ENCODE measurements at places on chromosomes 2 and 18. TPM values are rescaled to one million over a fixed set of nuclear protein-coding genes. Genes with fewer than 3 reads are reported as not detected.

- no peaks in the 10 kb centered on the region for H3K36me3 ChIP-seq
- no peaks in the 10 kb centered on the region for H3K4me1 ChIP-seq
- H3K4me3 ChIP-seq = no peak overlapping the region
- no peak for DNase-seq
- H3K27ac ChIP-seq = no peak overlapping the region
- H3K27me3 ChIP-seq = no peaks in the 10 kb centered on the region
These were observed 67.4 kb downstream of the PLA2R1 start for GRCh38 chr2:159995038-159995437.

- peak; percentile 12 for DNase-seq
- H3K4me3 ChIP-seq = no peak overlapping the region
- no peaks in the 10 kb centered on the region for H3K27me3 ChIP-seq
- no peaks in the 10 kb centered on the region for H3K4me1 ChIP-seq
- no peaks in the 10 kb centered on the region for H3K36me3 ChIP-seq
These were observed 276.0 kb downstream of the NCKAP5 start for GRCh38 chr2:133292259-133292658.

GRCh38 chr18:74861154-74861553 lies 263.5 kb downstream of the ZNF407 start:
- no peaks in the 10 kb centered on the region for H3K36me3 ChIP-seq
- H3K27me3 ChIP-seq = no peaks in the 10 kb centered on the region
- no peak overlapping the region for H3K27ac ChIP-seq
- no peak for DNase-seq
- H3K4me1 ChIP-seq = no peaks in the 10 kb centered on the region

GRCh38 chr18:3266062-3266608 lies 4.2 kb downstream of the MYL12B start:
- no peaks in the 10 kb centered on the region for H3K36me3 ChIP-seq
- DNase-seq = no peak
- H3K4me3 ChIP-seq = peak overlapping the region; percentile 10
- H3K4me1 ChIP-seq = no peaks in the 10 kb centered on the region

DNA sequence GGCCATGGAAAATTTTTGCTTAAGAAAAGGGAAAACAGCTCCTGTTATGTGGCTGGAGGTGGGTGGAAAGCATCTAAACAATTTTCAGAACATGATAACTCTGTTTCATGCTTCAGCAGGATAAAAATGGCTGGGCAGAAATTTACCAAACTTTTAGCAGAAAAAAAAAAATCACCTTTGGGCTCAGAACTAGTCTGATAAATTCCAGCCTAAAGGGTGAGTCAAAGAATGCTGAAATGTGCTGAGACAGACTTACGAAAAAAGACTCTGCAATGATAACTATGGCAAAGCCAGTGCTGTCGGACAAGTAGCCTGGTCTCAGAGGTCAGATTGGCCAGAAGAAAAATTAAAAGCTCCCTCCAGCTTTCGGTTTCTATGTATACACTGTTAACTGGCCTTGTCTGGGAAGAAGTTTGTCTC lies 123.6 kb downstream of the LRATD1 start:
- no peaks in the 10 kb centered on the region for H3K4me1 ChIP-seq
- H3K36me3 ChIP-seq = no peaks in the 10 kb centered on the region
- no peak overlapping the region for H3K4me3 ChIP-seq
- no peak overlapping the region for H3K27ac ChIP-seq
- H3K27me3 ChIP-seq = peaks cover 3% of the 10 kb centered on the region
- no peak for DNase-seq

GRCh38 chr18:63869851-63870250 lies 17.7 kb upstream of the SERPINB2 start:
- H3K27ac ChIP-seq = no peak overlapping the region
- H3K4me3 ChIP-seq = no peak overlapping the region
- H3K4me1 ChIP-seq = no peaks in the 10 kb centered on the region
- no peaks in the 10 kb centered on the region for H3K27me3 ChIP-seq
- no peaks in the 10 kb centered on the region for H3K36me3 ChIP-seq

DNA sequence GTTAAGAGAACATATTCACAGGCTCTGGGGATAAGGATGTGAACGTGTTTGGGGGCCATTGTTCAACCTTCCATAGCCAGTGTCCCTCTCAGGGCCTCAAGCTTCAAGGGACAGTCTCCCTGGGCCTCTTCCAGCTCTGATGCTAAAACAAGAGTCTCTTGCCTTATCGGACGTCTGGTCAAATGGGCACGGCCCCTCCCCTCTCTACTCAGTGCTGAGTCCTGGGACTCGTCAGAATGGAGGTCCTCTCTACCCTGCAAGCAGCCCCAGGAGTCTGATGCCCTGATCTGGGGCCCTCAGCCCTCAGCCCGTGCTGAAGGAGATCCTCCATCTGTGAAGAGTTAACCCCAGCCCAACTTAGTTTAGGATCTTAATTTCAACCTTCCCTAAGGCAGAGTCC lies 198.2 kb downstream of the ZFP36L2 start:
- peaks cover 15% of the 10 kb centered on the region for H3K4me1 ChIP-seq
- no peak overlapping the region for H3K4me3 ChIP-seq

GRCh38 chr2:171432969-171433762 lies 624 bp downstream of the METTL8 start:
- peaks cover 2% of the 10 kb centered on the region for H3K36me3 ChIP-seq
- no peaks in the 10 kb centered on the region for H3K4me1 ChIP-seq
- H3K27ac ChIP-seq = peak overlapping the region; percentile 93
- DNase-seq = no peak

GRCh38 chr2:55175254-55176093 lies 56.6 kb downstream of the CLHC1 start:
- no peak overlapping the region for H3K27ac ChIP-seq
- H3K36me3 ChIP-seq = no peaks in the 10 kb centered on the region
- no peaks in the 10 kb centered on the region for H3K27me3 ChIP-seq
- peak; percentile 50 for DNase-seq
- H3K4me1 ChIP-seq = peaks cover 2% of the 10 kb centered on the region

DNA sequence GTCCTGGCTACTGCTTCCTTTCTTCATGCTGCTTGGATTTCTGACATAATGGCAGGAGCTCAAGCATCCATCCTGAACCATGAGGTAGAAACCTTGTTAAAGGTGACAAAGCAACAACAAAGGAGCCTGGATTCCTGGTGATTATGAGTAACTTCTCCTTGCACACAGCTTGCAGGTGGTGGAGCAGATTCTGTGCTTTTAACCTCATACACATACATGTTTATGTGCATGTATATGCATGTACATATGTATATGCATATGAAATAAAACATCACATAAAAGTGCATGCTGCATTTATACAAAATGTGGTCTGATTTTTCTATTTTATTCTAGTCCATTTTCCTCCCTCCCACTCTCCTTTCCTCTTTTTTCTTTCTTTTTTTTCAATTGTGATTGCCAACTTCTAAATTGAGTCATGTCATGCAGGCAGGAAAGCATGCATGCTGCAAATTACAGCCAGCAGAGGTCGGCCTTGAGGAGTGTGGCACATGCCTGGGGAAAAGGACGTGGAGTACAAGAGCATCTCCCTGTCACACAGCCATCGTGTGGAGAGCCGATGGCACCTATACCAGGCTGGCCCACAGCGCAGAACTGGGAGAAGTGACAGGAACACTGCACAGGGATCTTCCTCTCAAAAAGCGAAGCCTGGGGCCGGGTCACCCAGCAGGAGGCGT lies 17.9 kb downstream of the LCT start:
- no peaks in the 10 kb centered on the region for H3K27me3 ChIP-seq
- DNase-seq = no peak
- no peaks in the 10 kb centered on the region for H3K36me3 ChIP-seq
- H3K27ac ChIP-seq = no peak overlapping the region

GRCh38 chr2:160207804-160208654 lies 8.0 kb upstream of the ITGB6 start:
- no peak for DNase-seq
- H3K27me3 ChIP-seq = no peaks in the 10 kb centered on the region
- H3K4me1 ChIP-seq = peaks cover 10% of the 10 kb centered on the region
- peak overlapping the region; percentile 81 for H3K27ac ChIP-seq

- no peak overlapping the region for H3K4me3 ChIP-seq
- peak; percentile 64 for DNase-seq
- no peaks in the 10 kb centered on the region for H3K4me1 ChIP-seq
- H3K27me3 ChIP-seq = no peaks in the 10 kb centered on the region
These were observed 61.7 kb downstream of the CTIF start for GRCh38 chr18:48600456-48601090.

DNA sequence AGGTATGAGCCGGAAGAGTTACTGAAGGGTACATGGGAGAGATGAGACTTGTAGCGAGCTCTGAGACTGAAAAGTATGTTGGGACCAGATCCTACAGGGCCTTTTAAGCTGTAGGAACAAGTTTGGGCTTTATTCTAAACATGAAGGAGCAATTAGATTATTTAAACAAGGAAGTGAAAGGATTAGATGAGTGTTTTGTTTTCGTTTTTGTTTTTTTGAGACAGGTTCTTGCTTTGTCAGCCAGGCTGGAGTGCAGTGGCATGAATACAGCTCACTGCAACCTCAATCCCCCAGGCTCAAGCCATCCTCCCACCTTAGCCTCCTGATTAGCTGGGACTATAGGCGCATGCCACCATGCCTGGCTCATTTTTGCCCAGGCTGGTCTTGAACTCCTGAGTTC lies 110.7 kb downstream of the C1D start:
- H3K27me3 ChIP-seq = no peaks in the 10 kb centered on the region
- no peaks in the 10 kb centered on the region for H3K4me1 ChIP-seq
- no peak for DNase-seq
- H3K4me3 ChIP-seq = no peak overlapping the region

- H3K27me3 ChIP-seq = no peaks in the 10 kb centered on the region
- no peaks in the 10 kb centered on the region for H3K4me1 ChIP-seq
- H3K27ac ChIP-seq = no peak overlapping the region
- no peaks in the 10 kb centered on the region for H3K36me3 ChIP-seq
- no peak overlapping the region for H3K4me3 ChIP-seq
These were observed 169.4 kb downstream of the FSHR start for GRCh38 chr2:48984922-48985321.

DNA sequence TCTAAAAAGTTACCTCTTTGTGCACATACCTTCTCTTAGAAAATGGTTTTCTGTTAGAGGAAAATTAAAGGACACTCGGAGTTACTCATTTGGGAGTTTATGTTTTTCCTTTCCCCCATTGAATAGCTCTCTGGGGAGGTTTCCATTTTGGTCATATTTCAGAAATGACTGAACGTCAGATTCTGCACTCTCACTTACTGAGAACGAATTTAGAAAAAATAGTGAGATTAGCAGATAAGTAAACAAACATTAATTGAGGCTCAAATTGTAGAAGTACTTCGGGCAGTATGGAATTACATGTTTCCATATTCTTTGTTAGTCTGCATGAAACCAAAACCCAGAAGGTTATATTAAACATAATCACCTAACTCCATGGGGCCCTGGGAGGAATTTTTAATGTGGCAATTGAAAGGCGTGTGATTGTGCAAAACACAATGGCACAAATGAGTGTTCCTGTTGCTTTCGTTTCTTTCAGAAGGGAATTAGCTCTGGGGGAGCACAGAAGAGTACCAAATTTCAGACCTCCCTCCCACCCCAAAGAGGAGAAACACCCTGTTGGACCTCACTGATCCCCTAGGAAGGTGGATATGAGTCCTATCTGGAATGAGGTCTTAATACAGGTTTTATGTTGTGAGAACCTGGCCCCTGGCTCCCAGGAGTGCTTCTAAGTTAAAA lies 212.3 kb downstream of the BCL2 start:
- no peaks in the 10 kb centered on the region for H3K4me1 ChIP-seq
- no peaks in the 10 kb centered on the region for H3K27me3 ChIP-seq
- H3K36me3 ChIP-seq = no peaks in the 10 kb centered on the region
- no peak overlapping the region for H3K27ac ChIP-seq
- no peak overlapping the region for H3K4me3 ChIP-seq
- no peak for DNase-seq

- DNase-seq = no peak
- no peak overlapping the region for H3K27ac ChIP-seq
- H3K4me1 ChIP-seq = no peaks in the 10 kb centered on the region
- no peak overlapping the region for H3K4me3 ChIP-seq
- no peaks in the 10 kb centered on the region for H3K27me3 ChIP-seq
- H3K36me3 ChIP-seq = no peaks in the 10 kb centered on the region
These were observed 40.4 kb upstream of the GPR155 start for GRCh38 chr2:174527101-174527721.

DNA sequence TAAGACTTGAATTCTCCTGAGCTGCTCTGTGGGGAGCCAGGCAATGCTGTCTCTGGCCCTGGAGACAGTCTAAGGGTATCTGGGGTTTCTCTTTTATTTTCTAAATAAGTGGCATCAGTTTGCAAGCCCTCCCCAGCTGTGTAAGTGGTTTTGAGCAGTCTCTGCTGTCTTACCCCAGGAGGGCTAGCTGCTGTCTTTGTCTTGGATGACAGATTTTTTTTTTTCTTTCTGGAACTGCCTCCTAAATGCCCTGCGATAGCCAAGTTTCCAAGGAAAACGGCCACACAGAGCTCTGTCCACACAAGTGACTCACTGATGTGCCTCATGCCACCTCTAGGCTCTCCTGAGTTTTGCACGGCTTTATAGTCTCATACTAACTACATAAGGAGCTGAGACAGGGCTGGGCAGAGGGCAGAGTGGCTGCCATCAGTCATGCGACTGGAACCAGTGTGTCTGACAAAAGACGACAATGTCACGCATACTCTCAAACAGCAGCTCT lies 37.2 kb upstream of the THOC1 start:
- no peaks in the 10 kb centered on the region for H3K27me3 ChIP-seq
- H3K4me1 ChIP-seq = no peaks in the 10 kb centered on the region
- no peak overlapping the region for H3K4me3 ChIP-seq
- no peaks in the 10 kb centered on the region for H3K36me3 ChIP-seq
- no peak for DNase-seq
- H3K27ac ChIP-seq = no peak overlapping the region

DNA sequence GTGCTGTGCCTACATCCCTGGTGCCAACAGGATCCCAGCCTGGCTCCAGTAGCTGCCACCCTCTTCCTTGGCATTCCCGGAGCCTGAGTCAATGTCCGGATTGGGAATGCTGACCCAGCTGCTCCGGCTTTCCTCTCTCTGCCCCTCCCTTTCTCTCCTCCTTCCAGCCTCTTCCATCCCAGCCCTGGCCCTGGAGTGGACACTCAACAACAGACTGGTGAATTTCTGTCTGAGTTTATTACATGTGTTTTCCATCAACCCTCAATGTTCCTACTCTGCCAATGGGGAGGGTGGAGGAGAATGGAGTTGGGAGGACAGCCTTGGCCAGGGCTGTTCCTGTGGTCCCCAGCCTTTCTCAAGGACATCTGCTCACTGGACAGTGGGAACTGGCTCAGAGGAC lies 917 bp upstream of the PRKAG3 start:
- no peaks in the 10 kb centered on the region for H3K4me1 ChIP-seq
- no peaks in the 10 kb centered on the region for H3K36me3 ChIP-seq
- H3K4me3 ChIP-seq = no peak overlapping the region

- peaks cover 5% of the 10 kb centered on the region for H3K27me3 ChIP-seq
- peak overlapping the region; percentile 43 for H3K27ac ChIP-seq
- DNase-seq = peak; percentile 47
- peak overlapping the region; percentile 97 for H3K4me3 ChIP-seq
- no peaks in the 10 kb centered on the region for H3K36me3 ChIP-seq
These were observed 2.3 kb downstream of the MEIS1 start for GRCh38 chr2:66437109-66437690.

GRCh38 chr2:221423210-221423804 lies 148.8 kb downstream of the EPHA4 start:
- no peaks in the 10 kb centered on the region for H3K27me3 ChIP-seq
- no peaks in the 10 kb centered on the region for H3K4me1 ChIP-seq
- peaks cover 5% of the 10 kb centered on the region for H3K36me3 ChIP-seq
- DNase-seq = no peak
- no peak overlapping the region for H3K4me3 ChIP-seq

SP5 gene
- total RNA-seq = 0.25 TPM

CRACDL gene
- 14.8 TPM for total RNA-seq

TTN gene
- 3.6 TPM for total RNA-seq

RGPD3 gene
- total RNA-seq = 0.19 TPM

AQP4 gene
- 11.6 TPM for total RNA-seq

WDFY1 gene
- total RNA-seq = 38.4 TPM

SIX2 gene
- total RNA-seq = 0.28 TPM

L3MBTL4 gene
- total RNA-seq = 15.2 TPM

PFN4 gene
- total RNA-seq = 0.79 TPM

DSG1 gene
- total RNA-seq = not detected

SLC25A12 gene
- total RNA-seq = 24.8 TPM

CDH19 gene
- total RNA-seq = 0.94 TPM

SP140 gene
- total RNA-seq = 7.3 TPM

NMUR1 gene
- 0.94 TPM for total RNA-seq
